ENCODE measurements at places on chromosomes 5 and 9.
A peak's percentile ranks its signal among the peaks of the same experiment; 100 is the strongest.

- peak; percentile 90 for DNase-seq
These were observed 73.9 kb downstream of the ACTBL2 start for GRCh38 chr5:57408714-57409113.

GRCh38 chr9:70092190-70092589 is 48.5 kb downstream of the MAMDC2 start:
- DNase-seq, result no peak

DNA sequence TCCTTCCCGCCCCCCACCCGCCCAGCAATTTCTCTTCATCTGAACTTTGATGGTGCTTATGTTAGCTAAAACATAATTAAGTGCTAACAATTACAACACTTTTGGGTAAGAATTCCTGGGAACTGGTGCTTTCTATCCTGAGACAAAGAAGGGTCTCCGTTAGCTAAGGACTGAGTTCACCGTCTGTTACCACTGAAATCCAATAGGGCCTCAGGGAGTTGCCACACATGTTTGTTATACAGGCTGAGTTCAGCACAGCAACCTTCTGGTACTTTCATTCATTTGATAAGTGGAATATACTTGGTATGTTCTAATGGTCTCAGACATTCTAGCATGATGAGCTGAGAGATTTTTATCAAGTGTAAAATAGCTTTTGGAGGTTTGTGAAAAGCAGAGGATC is 437.9 kb downstream of the EFNA5 start:
- DNase-seq, result no peak

DNA sequence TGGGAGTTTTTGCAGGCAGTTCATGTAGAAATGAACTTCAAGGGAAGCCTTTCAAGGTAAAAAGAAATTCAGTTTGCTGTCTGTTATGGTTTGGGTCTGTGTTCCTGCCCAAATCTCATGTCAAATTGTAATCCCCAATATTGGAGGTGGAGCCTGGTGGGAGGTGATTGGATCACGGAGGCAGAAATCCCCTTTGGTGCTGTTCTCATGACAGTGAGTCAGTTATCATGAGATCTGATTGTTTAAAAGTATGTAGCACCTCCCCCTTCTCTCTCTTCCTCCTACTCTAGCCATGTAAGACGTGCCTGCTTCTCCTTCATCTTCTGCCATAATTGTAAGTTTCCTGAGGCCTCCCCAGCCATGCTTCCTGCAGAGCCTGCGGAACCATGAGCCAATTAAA is 341.4 kb downstream of the ARHGEF28 start:
- peak; percentile 24 for DNase-seq

DNA sequence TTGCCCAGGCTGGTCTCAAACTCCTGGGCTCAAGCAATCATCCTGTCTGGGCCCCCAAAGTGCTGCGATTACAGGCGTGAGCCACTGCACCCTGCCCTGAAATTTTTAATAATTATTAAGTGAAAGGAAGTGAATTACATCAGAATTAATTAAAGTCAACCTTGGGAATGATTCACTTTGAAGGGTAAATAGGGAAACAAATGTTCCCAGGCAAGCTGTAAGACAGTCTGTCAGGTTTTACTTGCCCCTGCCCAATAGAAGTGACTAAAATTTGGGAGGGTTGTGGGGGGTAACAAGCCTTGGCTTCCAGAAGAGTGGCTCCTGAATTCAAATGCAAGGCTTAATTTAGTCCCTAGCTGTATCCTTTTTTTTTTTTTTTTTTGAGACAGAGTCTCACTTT is 1.3 kb upstream of the LIX1 start:
- no peak for DNase-seq

DNA sequence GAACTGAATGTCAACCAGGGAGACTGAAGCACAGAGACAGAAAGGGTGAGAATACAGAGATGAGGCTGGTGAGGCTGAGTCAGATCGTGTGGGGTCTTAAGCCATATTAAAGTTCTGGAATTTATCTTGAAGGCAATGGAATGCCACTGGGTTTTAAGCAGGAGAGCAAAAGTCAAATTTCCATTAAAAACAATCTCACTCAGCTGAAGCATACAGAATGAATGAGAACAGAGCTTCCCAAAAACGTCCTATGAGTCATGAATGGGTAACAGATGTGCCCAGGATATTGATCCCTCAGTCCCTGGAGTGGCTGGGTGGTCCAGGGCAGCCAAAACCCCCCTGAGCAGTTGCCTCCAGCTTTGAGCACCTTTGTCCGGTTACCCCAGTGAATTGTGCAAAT is 44.9 kb downstream of the PFDN1 start:
- no peak for DNase-seq

- peak; percentile 86 for DNase-seq
These were observed 341.1 kb downstream of the MAT2B start for GRCh38 chr5:163846512-163846911.

DNA sequence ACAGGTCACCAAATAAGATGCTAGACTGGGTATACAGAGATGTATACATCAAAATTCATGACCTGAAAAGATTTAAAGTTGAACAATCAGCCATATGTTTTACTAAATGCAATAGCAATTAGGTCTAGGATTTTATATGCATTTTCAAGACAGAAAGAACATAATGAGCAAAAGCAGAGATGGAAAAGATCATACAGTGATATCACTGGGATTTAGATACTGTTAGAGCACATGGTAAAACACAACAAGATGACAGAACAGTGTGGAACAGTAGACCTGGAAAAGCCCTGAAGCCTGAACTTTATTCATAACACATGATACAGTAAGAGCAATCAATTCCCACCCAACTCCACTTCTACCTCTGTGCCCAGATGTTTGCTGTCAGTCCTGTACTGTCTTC is 585.9 kb downstream of the PRR16 start:
- no peak for DNase-seq

DNA sequence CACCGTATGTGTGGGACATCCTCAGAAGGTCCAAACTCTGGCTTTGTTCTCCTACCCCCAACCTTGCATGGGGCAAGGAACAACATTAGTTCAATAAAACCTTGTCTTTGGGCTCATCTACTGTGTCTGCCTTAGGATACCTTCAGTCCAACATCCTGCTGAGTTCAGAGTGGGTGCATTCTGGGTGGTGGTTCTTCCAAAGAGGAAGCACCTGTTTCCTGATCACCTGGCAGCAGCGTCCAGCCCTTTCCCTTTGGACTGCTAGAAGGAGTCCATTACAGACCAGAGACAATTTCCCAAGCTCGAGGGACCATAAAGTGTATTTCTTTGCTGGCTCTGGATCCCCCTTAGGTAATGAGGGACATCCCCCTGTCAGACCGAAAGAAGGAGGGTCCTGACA is 154.1 kb downstream of the SEMA6A start:
- DNase-seq, result no peak

DNA sequence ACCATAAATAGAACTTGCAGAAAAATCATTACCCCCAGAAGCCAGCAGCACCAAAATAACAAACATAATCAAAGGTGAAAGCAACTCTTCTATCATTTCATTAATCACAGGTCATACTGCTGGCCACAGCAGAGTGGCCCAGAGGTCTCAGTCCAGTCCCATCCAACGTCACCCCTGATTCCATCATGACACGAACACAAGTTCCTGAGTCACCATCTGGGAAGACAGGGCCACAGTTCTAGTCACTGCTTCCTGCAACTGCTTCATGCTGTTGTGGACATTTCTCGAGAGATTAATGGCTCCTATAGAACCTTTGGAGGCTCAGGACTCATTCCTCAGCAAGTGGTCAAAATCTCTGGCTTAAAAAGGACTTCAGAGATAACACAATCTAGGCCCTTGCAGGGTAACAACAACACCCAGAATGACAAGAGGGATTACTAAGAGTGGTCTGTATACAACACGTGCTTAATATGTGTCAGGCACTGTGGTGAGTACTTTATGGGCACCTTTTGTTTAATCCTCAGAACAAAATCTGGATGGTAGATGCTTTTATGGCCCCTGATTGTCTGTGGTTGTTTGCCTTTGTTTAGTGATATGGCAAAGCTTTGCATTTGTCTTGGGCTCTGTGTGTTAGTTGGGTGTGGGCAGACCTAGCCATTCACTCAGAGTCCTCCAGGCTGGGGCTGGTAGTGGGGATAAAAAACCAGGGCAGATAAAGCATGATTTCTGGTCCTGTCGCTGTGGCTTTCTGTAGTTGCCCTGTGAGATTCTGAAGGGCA is 184.3 kb downstream of the DAB2IP start:
- DNase-seq, result no peak

- no peak for DNase-seq
These were observed 33.4 kb upstream of the SMIM32 start for GRCh38 chr5:136226401-136226800.

DNA sequence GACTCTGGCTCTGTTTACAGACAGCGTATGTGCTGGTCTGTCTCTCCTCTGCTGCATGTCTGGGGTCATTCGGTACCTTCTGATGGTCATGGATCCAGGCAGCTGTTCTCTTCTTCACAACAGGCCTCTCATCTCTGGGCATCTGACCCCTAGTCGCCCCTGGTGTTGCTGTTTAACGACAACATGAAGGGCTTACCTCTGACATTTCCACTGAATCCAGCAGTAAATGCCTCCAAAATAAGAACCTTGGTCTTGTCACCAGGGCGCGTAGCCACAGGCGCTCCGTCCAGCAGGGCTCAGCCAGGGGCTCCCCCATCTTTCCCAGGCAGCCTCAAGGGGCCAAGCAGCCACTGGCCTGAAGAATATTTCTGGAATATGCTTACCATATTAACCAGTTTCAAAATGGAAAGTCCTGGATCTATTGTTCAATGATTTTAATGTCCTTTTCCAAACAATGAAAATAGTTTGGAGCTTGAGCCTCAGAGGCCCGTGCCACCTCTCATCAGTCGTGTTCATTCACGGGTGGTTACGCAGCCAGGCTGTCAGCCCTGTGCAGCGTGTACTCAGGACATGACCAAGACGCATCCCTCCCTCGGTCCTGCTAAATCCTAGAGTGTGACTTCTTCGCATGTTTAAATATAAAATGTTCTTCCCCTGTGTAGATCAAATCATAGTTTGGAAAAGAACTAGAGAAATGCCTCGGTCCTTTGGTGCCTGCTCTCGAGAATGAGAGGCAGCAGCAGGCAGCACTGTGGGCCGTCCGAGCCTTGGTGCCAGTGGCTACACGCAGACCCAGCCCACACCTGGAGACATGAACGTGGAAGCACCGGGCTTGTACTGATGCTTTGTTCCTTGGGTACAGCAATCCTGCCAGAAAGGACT is 30.1 kb upstream of the LRRC14B start:
- no peak for DNase-seq

GRCh38 chr9:18623221-18624079 is 149.5 kb downstream of the ADAMTSL1 start:
- peak; percentile 16 for DNase-seq

DNA sequence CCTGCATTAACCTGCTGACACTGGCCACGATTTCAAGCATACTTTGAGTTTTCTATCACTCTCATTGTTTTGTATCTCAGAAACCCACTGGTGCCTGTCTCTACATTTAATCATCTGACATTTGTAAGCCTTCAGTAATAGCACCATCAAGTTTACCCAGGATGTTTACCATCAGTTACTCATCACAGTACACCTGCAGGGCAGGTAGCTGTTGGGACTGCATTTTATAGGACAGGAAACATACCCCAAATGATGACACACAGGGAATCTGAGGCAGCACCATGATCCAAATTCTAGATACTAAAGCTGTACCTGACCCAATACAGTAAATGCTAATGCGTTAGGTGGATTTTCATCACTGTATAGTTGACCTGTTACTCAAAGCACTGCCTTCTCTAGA is 114.2 kb downstream of the FEM1C start:
- no peak for DNase-seq
